ENCODE measurements at places on chromosomes 4 and X.

GRCh38 chr4:25117274-25117673 is 43.0 kb downstream of the SEPSECS start:
- DNase-seq: no peak

- DNase-seq: no peak
Measured at GRCh38 chr4:40576651-40577480, 52.8 kb downstream of the RBM47 start.

GRCh38 chr4:89781321-89781720 is 55.6 kb downstream of the SNCA start:
- no peak for DNase-seq

GRCh38 chr4:185334326-185334725 is 61.4 kb downstream of the LRP2BP start:
- no peak for DNase-seq

DNA sequence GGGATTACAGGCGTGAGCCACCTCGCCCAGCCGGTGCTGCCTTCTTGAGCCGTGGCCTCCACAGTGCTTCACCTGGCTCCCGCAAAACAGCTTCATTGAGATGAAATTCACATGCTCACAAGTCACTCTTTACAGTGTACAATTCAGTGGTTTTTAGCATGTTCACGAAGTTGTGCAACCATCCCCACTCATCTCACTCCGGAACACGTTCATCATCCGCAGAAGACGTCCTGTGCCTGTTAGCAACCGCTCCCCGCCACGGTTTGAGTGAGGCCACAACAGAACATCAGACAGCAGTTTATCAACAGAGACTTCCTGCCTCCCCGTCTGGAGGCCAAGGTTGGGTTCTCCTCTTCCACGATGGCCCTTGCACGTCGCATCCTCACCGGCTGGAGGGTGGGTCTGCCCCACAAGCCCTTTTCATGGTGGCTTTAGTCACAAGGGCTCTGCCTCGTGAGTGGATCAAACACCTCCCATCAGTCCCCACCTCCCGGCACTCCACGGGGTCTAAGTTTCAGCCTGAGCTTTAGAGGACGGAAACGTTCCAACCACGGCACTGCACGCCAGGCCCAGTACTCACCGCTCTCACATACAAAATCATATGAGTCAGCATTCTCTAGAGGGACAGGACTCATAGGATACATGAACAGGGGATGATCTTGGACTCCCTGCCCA is 29.6 kb upstream of the SPON2 start:
- DNase-seq: peak; percentile 76

DNA sequence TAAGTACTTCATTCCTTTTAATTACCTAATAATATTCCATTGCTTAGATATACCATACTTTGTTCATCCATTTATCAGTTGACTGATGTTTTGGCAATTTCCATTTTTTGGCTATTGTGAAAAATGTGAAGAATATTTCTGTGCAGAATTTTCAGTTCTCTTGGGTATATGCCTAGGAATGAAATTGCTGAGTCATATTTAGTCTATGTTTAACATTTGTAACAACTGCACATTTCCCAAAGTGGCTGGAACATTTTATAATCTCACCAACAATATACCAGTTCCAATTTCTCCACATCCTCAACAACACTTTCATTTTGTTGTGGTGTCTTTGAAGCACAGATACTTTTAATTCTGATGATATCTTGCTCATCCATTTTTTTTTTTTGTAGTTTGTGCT is 215.5 kb downstream of the PDGFC start:
- DNase-seq: no peak

DNA sequence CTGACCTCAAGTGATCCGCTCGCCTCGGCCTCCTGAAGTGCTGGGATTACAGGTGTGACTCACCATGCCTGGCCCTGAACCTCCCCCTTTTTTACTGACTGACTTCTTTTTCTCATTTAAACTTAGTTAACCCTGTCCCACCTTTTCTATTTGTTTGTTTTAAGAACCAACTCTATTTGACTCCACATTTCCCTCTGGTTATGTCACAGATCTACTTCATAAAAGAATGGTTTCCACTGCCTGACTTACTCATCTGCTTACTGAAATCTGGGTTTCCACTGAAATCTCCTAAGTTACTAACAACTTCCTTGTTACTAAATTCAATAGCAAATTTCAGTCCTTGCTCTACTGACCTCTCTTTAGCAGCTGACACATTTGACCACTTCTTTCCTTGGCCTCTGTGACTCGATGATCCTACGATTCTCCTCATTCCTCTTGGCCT is 28.0 kb upstream of the NSUN7 start:
- no peak for DNase-seq

DNA sequence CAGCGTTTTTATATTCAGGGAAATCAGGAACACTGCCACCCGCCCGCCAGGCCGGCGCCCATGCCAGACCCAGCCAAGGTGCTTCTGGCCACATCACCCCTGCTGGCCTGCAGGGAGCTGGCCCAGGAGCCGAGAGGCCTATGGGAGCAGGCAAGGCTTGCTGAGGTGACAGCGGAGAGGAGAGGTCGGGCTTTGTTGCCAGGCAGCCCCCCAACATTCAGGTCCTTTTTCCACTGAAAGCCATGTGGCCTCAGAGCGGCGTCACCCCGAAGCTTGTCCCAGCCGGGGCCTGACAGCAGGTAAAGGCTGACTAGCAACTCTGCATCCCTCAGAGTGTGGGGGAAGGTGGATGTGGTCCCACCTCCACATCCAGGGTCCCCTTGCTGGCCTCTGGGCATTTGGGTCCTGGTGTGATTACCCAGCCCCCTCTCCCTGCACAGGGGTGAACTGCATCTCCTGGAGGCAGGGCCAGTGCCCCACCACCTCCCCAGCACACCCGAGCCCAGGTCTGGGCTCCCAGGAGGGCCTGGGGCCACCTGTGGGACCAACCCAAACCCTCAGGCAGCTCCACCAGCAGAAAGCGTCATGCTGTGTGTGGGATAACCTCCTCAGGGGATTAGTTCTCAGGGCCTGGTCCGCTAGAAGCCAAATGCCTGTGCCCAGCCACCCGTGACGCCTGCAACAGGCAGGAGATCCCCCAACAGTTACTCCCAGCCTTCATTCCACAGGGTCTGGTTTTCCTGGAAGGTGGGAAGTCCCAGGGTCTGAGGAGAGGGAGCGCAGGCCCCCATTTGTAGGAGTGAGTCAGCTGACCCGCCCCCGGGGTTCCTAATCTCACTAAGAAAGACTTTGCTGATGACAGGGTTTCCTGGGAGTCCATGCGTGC is at the start of gene PDE6B:
PDE6B (plus strand) TSS at position 869 of the 886 bp plus-strand sequence. CDS start 54 bp downstream, outside the sequence.
- DNase-seq: no peak

GRCh38 chr4:174444390-174444789 is 77.9 kb downstream of the HPGD start:
- DNase-seq: no peak

DNA sequence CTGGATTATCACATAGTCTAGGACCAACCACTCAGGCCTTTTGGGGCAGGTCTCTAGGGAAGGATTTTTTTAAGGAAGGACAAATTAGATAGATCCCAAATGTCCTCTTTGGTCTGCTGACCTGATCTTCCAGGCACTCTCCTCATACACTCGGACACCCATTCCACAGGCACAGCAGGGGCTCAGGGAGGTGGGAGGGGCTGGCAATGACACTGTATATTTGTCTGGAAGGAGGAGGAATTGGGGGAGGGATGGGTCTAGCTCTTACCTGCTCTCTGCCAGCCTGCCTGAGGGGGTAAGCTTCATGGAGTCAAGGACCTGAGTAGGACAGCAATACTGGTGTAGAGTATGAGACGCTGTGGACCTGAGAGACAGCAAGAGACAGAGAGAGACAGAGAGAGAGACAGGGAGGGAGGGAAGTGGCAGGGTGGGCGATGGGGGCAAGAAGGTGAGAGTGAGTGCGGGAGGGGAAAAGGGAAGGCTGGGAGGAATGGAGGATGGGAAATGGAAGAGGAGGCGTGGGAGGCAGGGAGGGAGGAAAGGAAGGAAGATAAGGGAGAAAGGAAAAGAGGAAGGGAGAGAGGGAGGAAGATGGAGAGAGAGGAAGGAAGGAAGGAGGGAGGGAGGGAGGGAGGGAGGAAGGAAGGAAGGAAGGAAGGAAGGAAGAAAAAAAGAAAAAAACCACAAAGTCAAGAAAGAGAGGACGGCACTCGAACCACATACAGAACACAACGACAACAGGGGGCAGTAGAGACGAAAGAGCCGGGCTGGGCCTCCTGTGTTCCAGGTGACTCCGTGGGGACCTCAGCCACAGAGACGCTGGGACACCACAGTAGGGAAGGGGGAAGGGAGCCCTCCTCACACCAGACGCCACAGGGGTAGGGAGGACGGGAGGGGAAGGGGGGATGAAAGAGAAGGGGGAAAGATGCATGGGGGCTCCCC is 1.8 kb downstream of the IQSEC2 start:
- DNase-seq: peak; percentile 21

GRCh38 chr4:154838155-154838554 is 57.1 kb downstream of the RBM46 start:
- DNase-seq: no peak

- no peak for DNase-seq
Measured at GRCh38 chrX:153371256-153371655, 29.9 kb downstream of the PNMA6E start.

DNA sequence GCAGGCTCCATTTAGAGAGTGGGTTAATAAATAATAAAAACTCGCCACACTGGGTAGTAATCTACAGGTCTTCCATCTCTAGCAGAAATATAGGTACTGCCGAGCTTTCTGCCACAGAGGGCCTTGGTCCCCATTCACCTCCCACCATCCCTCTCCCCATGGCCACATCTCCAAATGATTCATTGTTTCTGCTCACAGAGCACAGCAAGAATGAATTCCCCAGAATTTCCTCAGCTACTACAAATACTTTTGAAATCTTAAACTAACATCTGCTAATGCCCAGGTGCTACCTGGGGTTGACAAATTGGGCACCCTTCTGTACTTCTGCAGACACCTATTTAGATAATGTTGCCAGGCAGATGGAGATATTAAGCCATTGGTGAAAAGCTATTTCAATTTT is 5.1 kb downstream of the PHEX start:
- peak; percentile 9 for DNase-seq

DNA sequence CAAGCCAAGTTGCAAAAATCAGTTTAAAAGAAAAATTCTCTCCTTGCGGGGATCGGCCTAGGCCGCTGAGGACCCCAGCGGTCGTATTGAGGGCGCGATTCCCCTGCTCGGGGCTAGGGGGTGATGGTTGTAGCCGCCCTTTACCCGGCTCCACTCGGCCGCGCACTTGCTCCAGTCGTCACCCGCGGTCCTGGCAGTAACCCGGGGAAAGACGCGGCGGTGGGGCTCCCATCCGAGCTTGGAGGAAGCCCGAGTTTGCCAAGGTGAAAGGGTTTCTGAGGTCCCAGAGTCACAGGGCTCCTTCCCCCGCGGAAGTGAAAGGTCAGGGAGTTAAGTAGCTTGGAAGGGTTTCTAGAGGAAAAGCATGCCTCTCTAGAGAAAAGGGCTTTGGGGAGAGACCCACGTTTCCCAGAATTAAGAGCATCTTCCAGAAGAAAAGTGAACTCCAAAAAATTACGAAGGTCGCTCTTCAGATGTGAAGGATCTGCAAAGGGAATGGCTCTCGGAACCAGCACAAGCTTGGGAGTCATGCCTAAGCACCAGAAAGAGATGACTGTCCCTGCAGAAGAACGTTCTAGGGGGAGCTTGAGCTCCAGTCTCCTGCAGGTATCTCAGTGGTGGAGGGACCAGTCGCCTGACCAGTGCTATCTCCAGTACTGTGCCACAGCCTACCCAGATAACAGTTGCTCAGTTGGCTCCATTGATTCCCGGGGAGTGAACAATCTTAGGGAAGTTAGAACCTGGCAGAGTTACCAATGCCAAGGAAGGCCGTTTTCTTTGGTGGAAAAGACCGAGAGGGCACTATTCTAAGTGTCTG is 875 bp downstream of the LAP3 start:
- DNase-seq: peak; percentile 54

GRCh38 chrX:41946235-41946634 is 22.9 kb upstream of the CASK start:
- no peak for DNase-seq

GRCh38 chrX:1464041-1464970 is 11.6 kb upstream of the ASMTL start:
- DNase-seq: no peak

DNA sequence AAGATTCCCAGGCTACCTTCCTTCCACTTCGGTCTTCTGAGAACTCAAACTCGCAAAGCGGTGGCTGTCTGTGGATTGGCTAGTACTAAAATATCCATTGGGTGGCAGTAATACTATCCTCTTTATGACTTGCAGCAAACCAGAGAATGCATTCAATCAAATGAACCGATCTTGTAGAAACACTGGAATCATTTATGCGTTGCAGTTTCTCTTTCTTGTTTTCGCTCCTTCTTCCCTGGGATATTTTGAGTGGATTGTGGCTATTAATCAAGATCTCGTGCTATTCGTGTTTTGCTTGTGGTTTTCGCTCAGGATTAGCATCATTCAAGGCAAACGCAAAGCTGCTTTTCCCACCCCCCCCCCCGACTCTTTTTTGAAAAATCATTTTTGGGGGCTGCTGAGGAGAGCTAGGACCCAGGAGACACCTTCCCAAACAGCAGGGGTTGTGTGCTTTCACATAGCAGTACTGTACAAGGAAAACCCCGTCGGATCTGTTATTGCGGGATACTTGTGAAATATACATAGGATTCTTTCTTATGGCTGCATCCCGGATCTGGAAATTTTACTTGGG is at the start of gene IL1RAPL1:
IL1RAPL1 (plus strand) TSS at position 466 of the 571 bp plus-strand sequence.
- DNase-seq: no peak

- DNase-seq: no peak
Measured at GRCh38 chr4:7924570-7924969, 15.1 kb downstream of the AFAP1 start.

GRCh38 chr4:2788101-2788500 is 4.8 kb upstream of the SH3BP2 start:
- DNase-seq: no peak

DNA sequence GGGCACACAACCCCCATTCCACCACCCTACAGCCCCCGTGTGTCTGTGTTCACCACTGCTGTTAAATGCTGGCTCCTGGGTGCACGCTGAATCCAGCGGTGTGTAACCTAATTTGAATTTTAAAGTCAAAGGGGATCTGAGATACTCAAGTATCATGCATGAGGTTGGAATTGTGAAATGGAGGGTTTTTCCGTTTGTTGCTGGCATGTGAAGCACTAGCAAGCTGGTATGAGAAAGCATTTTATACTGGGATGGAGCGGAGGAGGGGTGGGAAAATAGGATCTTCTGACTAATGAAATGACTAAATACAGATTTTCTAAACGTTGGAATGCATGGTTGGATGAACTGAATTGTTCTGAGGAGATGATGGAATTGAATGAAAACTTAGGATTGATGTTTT is 36.9 kb upstream of the FAT1 start:
- DNase-seq: no peak

GRCh38 chr4:81412946-81413495 is 58.7 kb downstream of the RASGEF1B start:
- no peak for DNase-seq

DNA sequence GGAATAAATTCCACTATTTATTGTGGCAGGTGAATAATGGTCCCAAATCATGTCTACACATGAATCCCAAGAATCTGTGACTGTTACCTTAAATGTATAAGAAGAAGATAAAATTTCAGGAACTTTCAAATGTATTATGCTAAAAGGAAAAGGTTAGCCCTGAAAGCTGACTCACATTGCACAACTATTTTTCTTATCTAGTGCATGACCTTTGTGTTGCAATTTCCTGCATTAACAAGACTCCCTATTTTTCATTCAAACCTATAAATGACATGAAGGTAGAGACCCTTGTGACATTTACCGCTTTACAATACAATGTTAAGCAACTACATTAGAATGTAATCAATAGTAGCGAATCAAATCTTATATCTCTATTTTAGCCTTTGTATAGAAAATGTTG is 36.7 kb downstream of the UBQLN2 start:
- DNase-seq: no peak

- no peak for DNase-seq
Measured at GRCh38 chr4:172688534-172688933, 480.1 kb upstream of the GALNT7 start.

- no peak for DNase-seq
Measured at GRCh38 chr4:107252571-107252970, 216.5 kb upstream of the DKK2 start.

Data from stimulated activated CD4-positive, alpha-beta T cell treated with anti-CD3 and anti-CD28 coated beads, Interleukin-2, amount 100 ng/mL, for 24 hours (primary cell).